Trophoblast cell (in vitro differentiated cells and primary cell): ENCODE measurements at places on chromosomes 11 and 22.

DNA sequence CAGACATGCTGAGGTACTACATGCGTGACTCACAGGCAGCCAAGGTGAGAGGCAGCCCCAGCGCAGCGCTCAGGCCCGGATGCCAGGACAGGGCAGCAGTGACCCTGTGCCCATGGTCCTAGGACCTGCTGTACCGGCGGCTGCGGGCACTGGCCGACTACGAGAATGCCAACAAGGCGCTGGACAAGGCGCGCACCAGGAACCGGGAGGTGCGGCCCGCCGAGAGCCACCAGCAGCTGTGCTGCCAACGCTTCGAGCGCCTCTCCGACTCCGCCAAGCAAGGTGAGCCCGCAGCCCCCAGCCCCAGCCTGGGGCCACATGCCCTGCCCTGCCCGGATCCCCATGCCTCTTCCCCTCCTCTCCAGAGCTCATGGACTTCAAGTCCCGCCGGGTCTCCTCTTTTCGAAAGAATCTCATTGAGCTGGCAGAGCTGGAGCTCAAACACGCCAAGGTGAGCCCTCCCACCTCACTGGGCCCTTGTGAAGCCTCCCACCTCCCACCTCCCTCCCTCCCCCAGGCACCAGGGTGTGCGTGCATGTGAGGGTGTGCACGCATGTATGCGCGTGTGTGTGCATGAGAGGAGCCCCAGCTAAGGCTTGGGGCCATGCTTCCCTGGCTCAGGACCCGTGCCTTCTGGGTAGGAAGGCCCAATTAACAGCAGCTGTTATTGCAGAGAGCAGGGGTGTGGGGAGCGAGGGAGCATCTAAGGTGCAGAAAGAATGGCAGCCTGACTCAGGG lies 5.3 kb downstream of the CFL1 start:
- DNase-seq, result no peak

DNA sequence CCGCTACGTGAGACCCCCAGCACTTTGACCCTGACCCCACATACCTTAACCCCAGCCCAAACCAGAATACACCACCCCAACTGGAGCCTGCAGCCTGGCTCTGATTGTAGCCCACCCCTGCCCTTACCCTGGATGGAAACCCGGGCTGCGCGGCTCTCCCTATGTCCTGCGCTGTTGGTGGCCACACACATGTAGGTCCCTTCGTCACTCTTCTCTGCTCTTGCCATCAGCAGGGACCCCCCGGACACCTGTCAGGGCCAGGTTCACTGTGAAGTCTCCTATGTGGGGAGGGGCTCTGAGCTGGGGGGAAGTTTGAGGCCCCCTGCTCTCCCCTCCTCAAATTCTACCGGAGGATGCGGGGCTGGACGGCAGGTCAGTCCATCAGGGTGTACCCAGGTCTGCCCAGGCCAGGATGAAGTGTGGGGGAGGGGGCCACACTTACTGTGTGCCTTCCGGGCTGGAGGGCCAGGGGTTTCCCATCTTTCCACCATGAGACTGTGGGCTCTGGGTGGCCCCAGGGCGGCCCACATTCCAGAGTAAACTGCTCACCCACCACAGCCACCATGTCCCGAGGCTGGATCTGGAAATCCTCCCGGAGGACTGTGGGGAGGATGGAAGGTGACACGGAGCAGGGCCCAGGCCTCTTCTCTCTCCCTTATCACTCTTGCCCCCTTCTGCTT lies 1.5 kb downstream of the ROBO4 start:
- DNase-seq, result no peak

GRCh38 chr22:45511847-45512261 lies 9.2 kb downstream of the FBLN1 start:
- DNase-seq, result no peak

DNA sequence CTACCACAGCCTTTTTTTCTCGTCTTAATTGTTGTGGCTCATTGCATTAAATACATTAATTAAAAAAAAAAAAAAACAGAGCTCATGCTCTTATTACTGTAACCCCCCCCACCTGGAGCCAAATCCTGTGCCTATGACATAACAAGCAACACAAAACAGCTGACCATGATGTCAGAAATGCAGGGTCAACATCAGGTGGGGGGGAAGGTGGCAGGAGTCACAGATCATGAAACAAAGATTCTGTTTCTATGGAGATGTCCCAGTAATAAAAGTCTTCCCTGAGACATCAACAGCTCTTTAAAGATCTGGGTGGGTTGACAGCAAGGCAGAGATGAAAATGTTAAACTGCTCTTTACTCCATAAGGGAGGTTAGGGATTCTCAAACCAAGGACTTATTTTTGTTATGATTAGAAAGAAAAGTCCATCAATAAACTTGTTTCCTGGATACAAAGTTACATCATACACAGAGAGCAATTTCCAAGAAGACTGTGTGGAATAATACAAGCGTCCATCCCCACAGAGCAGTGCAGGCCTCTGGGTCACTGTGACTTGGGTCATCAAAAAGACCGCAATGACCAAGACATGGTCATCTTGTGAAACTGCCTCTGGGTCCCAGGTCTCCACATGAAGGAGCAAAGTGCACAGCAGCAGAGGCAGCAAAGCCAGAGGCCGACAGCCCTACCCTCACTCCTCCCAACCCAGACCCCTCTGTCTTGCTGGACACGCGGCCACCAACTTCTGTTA lies 42.7 kb upstream of the CYP2D6 start:
- no peak for DNase-seq

- DNase-seq, result no peak
Observed at GRCh38 chr11:19480540-19480939, 232.1 kb upstream of the NAV2 start.

- no peak for DNase-seq
Observed at GRCh38 chr11:89065066-89065465, 716 bp downstream of the GRM5 start.

DNA sequence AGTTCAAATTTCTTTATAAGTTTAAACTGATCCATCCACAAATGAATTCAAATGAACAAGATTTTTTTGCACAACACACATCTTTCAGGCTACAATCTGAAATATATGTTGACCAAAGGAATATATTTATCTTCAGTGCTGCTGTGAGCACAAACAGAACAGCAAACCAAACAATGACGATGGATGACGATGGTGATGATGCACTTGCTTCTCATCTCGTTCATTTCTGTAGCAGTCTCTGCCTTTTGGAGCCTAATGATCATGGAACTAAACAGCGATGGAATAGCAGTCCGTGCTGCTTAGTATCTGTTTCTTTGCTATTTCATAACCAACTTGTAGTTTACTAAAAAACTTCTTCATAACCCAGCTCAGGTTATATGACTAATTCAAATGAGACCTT lies 220.7 kb upstream of the BLID start:
- DNase-seq, result no peak

DNA sequence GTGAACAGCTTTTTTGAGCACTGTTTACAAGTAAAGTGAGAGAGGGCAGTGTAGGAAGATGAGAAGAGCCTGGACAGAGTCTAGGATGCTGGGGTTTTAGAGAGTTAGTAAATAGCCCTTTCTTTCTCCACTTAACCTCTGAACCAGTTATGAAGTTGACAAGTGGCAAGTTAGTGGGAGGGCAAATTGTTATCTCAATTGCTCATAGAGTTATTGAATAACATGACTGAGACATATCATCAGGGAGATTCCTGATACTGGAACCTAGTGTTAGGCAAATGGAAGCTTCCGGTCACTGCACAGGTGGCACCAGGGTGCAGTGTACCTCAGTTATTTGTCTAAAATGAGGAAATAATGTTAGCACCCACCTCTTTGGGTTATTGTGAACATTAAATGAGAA lies 57.8 kb upstream of the PTPN5 start:
- no peak for DNase-seq

DNA sequence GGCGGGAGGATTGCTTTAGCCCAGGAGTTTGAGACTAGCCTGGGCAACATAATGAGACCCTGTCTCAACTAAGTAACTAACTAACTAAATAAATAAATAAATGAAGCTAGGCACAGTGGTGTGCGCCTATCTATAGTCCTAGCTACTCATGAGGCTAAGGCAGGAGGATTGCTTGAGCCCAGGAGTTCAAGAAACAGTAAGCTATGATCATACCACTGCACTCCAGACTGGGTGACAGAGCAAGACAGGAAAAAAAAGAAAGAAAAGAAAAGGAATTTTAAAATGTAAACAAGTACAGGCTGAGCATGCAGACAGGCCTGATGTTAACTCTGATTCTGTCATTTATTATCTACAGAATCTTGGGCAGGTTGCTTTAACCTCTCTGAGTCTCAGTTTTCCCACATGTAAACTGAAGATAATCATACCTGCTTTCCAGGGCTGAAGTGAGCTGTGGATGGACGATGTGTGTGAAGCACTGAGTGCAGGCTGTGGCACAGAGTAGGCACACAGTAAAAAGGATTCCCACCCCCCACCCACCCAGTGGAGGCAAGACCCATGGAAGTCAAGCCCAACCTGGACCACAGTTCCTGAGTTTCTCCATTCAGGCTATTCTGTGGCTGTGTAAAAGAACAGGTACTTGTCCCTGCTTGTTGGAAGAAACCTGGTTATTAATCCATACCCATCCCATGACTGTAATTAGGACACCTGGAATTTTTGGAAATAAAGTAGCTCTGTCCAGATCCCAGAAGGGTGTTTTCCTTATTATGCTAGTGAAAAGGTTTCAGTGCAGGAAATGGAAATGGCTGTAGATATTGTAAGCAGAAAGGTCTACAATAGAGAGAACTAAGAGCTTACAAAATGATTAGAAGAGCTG lies 18.7 kb upstream of the SCUBE2 start:
- DNase-seq, result no peak

- DNase-seq, result no peak
Observed at GRCh38 chr11:114077482-114078305, 18.2 kb downstream of the ZBTB16 start.

- DNase-seq, result no peak
Observed at GRCh38 chr11:117754030-117754429, 43.0 kb downstream of the DSCAML1 start.

DNA sequence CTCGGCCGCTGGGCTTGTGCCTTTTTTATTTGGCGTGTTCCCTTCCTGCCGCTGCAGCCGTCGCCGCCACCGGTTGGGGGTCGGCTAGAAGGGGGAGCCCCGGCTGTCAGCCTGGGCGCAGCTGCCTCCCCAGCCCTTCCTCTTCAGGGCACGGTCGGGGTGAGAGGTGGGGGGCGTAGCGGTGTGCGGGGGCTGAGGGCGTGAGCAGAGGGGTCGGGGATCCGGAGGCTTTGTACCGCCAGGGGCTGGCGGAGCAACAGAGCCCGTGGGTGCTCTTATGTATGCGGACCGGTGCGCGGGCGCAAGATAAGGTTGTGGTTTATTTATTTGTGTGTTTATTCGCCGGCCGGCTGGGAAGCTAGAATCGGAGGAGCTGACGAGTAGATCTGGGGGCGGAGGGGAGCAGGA lies 477 bp downstream of the ZBTB16 start:
- DNase-seq, result no peak

DNA sequence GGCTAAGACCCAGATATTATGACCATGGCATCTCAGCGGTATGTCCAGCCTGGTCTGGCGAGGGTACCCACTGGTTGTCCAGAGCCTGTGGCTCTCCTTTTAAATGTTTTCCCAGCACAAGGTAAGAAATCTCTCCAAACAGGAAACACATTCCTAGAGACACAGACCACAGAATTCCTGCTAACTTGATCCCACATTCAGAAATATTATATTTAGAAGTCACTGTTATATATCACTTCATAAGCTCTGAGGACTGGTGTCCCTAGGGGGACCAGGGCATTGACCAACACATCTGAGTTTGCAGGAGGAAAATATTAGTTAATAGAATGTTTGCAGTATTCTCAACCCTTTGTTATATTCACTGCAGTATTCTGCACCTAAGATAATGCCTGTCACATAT lies 23.1 kb downstream of the TMPRSS13 start:
- DNase-seq, result no peak

DNA sequence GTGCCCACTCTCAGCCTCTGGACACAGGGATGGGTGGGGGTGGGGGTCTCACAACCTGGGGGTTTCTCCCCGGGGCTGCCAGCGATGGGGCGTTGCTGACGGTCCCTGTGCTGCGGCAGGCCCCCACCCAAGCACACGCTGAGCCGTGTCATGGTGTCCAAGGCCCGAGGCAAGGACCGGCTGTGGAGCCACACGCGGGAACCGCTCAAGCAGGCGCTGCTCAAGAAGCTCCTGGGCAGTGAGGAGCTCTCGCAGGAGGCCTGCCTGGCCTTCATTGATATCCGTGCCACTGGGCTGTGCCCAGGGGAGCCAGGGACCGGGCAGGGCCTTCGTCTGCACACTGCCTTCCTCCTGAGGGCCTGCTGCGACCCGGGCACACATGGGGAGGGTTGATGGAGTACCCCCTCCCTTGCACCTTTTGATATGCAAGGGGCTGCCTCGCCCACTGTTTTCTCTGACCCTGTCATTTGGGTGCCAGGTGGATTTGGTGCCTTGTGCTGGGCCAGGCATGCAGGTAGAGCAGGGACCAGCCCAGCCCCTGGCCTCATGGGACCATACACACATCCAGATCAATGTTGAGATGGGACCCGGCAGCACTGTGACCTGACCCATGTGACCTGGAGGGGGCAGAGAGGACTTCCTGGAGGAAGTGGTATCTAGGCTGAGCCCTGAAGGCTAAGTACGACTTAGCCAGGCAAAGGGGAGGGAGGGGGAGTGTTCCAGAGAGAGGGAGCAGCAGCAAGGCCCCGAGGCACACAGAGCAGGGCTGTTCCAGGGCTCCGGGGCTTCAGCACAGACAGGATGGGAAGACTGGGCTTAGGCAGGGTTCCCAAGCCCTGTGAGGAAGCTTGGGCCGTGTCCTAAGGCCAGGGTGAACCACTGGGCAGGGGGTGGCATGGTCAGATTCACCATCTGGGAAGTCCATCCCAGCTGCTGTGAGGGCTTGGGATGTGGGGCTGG lies 75.2 kb downstream of the MYO7A start:
- no peak for DNase-seq

DNA sequence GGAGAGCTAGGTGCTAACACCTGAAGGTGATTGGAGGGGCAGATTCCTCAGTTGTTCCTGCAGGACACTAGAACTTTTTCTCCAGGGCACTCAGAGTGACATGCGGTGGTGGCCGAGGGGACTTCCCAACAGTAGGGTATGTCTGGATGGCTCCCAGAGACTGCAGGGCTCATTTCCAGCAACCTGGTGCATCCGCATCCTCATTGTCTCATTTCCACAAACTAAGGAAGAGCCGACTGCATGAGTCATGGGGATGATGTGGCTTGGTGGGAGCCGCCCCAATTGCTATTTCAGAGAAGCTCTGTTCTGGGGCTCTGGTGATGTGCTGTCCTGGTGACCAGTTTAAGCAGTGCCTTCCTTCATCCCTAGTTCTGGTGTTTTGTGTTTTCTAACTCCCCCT lies 2.8 kb upstream of the ROBO4 start:
- peak; percentile 14 for DNase-seq

GRCh38 chr22:35552196-35552842 lies 11.7 kb downstream of the RASD2 start:
- DNase-seq, result no peak

GRCh38 chr11:121930004-121930965 lies 185.7 kb downstream of the BLID start:
- no peak for DNase-seq

DNA sequence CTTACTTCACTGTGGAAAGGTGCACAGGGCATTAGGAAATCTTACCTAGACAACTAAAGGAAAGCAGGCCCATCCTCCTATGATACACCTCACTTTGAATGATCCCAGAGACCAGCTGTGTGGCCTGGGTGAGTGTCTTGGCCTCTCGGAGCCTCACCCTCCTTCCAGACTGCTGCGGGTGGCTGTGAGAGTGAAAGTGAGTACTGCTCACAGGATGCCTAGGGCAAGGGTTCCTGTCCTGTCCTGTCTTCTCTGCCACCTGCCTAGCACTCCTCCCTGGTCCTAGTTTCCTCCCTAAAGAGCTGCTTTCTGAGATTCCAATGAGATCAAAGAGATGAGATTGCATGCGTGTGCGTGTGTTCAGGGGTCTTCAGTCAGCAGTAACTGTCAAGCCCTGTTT lies 19.5 kb upstream of the ADORA2A start:
- DNase-seq, result no peak

GRCh38 chr22:49512487-49513165 lies 315.0 kb downstream of the BRD1 start:
- no peak for DNase-seq
